NCI-H510A (cell line): ENCODE measurements at places on chromosomes 3 and 15.

DNA sequence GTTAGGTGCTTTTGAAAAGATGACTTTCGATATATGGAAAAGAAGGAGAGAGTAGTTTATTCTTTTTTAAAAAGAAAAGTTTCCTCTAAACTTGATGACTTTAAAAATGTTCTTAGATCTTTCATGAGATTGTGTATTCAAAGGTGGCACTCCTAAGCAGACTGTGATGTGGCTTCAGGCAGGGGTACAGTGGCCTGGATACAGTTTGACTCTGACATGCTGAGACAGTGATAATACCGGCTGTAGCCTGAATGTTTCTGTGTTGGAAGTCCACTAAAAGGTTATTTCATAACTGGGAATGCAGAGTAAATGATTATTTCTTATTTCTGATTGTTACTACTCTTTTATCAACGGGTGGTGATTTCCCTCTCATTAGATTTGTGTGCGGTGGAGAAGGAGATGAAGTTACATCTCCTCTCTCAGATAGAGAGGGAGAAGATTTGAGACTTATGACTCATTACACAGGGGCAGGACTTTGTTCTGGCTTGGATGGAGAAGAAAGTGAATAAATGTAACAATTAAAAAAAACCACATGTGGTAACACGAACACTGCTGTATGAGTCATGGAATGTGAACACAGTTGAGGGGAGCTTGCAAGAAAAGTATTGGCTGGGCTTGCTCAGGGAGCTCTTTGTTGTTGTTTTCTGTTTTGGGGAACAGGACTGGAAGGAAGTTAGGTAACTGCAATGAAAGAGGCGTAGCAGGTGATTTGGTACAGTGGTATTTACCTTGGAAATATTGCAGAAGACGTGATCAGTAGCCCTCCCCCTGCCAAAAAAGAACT, 21.6 kb downstream of the SPTSSB start:
- no peak for DNase-seq

- DNase-seq, result no peak
Observed at GRCh38 chr3:134260987-134261386, 10.3 kb upstream of the RYK start.

- no peak for DNase-seq
Observed at GRCh38 chr15:58390118-58390517, 41.7 kb upstream of the LIPC start.

- no peak for DNase-seq
Observed at GRCh38 chr3:9912294-9912935, 4.5 kb upstream of the IL17RC start.

DNA sequence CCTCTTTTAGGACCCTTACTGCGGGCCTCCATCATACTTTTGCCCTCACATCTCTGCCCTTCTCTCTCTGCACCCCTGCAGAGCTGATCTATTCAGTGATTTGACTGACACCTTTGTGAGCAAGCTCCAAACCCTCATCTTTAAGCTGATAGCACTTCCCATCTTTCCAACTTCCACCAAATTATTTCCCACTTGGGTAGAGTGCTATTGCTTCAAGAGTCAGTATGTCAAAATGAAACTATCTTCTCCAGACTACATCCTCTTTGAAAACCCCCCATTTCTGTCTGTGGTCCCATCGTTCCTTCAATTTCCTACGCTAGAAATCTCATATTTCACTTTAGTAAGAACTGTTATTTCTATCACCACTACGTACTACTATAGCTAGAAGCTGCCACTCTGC, 19.7 kb downstream of the ZWILCH start:
- DNase-seq, result no peak

GRCh38 chr3:74842649-74843048, 228.2 kb upstream of the CNTN3 start:
- no peak for DNase-seq

GRCh38 chr3:176848431-176849214, 348.7 kb downstream of the TBL1XR1 start:
- no peak for DNase-seq

DNA sequence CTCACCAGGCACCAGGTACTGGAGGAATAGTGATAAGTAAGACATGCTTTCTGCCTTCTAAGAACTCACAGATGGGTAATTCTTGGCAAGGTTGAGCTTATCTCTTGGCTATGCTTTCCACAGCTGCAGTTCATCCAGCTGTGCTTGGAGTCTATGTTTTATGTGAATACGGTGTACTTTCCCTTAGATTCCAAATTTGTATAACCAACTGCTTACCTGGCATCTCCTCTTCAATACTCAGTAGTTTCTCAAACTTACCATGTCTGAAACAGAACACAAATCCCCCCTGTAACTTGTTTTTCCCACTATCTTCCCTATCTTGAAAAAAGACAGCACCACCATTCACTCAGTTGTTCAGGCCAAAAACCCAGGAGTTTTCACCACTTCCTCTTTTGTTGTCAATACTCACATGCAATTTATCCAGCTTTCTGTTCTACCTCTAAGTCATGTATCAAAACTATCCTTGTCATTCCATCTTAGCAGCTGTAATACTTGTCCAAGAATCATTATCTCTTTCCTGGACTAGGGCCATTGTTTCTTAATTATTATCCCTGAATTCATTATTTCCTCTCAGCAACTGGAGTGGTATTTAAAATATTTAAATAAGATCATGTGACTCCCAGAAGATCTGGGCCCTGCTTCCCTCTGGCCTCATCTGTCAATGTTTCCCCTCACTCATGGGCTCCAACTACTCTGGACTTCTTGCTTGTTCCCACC, 32.6 kb downstream of the COL6A5 start:
- no peak for DNase-seq

DNA sequence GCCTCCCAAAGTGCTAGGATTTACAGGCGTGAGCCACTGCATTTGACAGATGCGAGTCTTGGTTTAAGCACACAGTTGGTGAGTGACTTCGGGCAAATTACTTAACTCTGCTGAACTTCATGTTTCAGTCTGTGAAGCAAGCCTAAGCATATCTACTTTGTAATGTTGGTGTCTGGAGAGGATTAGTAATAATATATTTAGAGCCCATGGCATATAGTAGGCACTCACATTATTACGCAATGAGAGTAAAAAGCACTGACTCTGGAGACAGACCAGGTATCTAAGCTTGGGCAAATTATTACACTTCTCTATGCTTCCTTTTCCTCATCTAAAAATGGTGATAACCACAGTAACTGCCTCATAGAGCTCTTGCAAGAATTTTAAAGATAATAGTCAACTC, 208.7 kb upstream of the P2RY1 start:
- no peak for DNase-seq

- DNase-seq, result no peak
Observed at GRCh38 chr15:100471933-100472332, 56.8 kb downstream of the CERS3 start.

DNA sequence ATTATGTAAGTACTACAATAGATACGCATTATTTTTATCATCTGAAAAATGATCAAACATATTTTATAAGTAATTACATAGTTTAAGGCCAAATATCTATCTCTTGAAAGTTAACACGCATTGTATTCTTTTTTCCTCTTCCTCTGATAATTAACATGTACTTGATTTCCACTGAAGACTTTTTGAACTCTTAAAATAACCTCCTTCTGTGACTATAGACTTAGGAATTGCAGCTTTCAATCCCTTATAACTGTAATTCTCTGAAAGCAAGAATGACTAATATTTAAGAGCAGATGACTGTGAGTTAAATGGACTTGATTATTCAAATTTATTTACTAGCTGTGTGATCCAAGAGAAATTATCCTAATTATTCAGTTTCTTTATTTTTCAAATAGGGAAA, 730.6 kb upstream of the NECTIN3 start:
- DNase-seq, result no peak

- DNase-seq, result no peak
Observed at GRCh38 chr15:57436166-57436565, 59.9 kb downstream of the CGNL1 start.

GRCh38 chr3:188217011-188217463, 63.1 kb downstream of the LPP start:
- DNase-seq, result no peak

- DNase-seq, result no peak
Observed at GRCh38 chr3:195578565-195578964, 5.2 kb downstream of the APOD start.

DNA sequence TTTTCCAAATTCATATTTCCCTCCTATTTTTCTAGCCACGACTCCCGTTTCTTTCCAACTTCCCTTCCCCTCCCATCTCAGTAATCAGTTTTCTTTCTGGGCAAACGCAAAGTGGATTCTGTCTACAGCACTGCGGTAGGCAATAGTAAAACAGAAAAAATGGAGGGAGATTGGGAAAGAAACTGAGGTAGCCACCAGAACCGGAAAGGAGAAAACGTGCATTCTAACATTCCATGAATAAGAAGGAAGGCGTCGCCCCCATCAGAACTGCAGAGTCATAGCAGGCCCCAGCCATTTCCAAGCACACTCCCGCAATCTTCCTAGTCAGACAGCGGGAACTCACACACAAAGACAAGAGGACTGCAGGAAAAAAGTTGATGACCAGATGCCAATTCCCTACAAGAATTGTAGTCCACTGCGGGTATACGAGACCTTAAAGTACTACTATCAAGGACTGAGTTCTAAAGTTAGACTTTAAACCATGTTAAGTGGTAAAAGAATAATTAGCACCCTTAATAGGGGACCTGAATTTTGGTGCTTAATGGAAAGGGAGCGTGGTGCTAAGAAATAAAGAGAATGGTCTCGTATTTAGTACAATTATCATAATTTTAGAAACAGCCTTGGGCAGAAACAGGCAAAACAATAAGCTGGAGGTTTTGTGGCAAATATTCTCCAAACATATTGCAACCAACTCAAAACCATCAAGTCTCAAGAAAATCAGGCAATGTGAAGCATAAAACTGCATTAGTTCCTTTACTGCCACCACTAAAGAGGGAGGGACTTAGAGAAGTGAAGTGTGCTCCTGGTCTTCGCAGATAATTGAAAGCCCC, 1.4 kb downstream of the PFN2 start:
- peak; percentile 58 for DNase-seq

DNA sequence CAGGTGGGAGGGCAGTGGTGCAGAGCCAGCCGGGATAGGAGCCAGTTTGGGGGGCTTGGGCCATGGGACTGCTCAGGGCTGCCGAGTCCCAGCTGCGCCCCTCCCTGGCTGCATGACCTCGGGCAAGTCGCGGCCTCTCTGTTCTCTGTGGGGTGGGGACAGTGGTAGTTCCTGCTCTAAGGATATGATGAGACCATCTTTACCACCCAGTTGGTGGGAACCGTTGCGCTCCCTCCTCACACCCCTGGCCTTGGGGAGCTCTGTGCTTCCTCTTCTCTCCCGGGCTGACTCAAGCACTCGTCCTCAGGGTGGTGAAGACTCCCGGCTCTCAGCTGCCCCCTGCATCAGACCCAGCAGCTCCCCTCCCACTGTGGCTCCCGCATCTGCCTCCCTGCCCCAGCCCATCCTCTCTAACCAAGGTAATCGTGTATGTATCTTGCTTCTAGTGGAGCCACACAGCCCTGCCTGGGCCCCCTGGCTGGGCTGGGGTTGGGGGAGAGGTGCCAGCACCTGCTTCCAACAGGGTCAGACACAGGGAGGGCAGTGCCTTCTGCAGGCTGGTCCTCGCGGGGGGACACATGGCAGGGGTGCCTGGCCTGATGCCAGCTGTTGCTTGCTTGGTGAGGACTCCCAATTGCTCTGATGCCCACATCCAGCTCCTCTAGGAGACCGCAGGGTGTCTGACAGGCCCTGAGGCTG, 15.1 kb upstream of the STAB1 start:
- no peak for DNase-seq

- no peak for DNase-seq
Observed at GRCh38 chr3:184526088-184526433, 35.5 kb upstream of the EPHB3 start.

DNA sequence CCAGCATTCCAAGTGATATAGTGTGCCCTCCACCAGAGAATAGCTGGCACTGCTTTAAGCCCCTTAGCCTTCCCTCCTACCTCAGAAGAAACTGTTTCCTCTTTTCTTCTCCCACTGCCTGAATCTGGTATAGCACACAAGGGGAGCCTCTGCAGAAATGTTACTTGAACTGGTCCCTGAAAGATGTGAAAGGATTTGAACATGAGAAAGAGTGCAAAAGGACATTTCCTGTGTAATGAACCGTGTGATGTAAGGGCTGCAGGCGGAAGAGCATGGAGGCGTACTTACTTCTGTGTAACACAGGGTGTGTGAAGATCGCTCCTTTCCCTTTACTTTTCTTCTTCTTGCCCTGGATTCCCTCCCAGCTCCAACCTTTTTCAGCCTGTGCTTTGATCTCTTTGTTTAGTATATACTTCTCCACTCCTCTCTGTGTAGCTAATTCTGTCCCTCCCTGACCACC, 8.4 kb downstream of the TMOD3 start:
- DNase-seq, result no peak

DNA sequence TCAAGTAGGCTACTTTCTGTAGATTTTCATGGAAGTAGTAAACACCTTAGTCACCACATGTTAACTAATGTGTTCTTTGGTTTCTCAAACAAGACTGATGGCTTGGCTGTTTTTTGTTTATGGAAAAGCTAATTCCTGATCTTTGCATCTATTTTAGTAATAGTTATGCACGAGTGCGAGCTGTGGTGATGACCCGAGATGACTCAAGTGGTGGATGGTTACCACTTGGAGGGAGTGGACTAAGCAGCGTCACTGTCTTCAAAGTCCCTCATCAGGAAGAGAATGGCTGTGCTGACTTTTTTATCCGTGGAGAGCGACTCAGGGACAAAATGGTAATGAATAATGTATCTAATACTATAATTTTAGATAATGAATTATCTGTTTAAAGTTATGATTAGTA, 46.6 kb downstream of the SPRED1 start:
- no peak for DNase-seq

- no peak for DNase-seq
Observed at GRCh38 chr3:165920984-165921383, 83.8 kb upstream of the BCHE start.

- DNase-seq, result no peak
Observed at GRCh38 chr3:20668411-20668810, 482.4 kb upstream of the SGO1 start.

DNA sequence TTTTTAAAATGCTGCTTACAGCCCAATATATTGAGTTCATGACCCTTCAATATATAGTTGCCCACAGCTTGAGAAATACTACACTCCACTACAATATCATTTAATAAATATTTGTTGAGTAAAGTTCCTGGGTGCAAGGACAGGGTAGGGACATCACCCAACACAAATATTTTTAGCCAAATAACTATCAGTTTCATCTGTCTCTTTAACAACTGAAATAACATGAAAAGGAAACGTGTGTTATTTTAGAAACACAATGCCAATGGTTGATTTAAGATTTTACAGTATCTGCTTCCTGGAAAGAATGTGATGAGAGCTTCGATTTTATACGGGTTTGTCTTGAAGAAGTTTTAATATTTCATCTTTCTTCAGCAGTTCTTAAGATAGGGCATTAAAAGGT, 67.7 kb upstream of the CDV3 start:
- DNase-seq, result no peak

DNA sequence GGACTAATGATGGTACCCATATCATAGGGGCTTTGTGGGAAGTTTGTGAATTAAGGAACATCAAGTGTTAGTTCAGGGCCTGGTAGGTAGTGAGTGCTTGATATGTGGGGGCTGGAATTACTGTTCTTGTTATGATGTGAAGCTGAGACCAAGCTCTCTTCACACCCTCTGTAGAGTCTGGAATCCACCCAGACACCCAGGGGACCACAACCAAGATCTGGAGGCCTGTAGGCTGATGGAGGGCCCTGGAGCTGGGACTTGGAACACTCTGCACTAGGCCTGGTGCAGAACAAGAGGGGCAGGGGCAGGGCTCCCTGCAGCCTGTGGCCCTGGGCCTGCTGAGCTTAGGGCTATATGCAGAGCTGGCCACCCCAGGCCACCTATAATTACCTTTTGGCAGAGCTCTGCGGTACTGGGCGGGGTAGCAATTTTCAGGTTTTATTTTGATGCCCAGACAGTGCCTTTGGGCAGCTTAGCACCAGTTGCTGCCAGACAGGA, 13.1 kb upstream of the PRKCD start:
- DNase-seq, result no peak

GRCh38 chr3:87044409-87044808, 53.5 kb upstream of the VGLL3 start:
- no peak for DNase-seq
